ENCODE measurements at places on chromosomes 7 and 10. TPM values are rescaled to one million over a fixed set of nuclear protein-coding genes. Genes with fewer than 3 reads are reported as not detected.

SPDYE6 gene
- total RNA-seq, result not detected

IFIT5 gene
- total RNA-seq, result 15.0 TPM

SLC18A3 gene
- not detected for total RNA-seq

AGK gene
- 86.0 TPM for total RNA-seq

WNT2 gene
- total RNA-seq, result not detected

ZNF488 gene
- 0.50 TPM for total RNA-seq

- peaks cover 26% of the 10 kb centered on the region for H3K36me3 ChIP-seq
- no peaks in the 10 kb centered on the region for H3K4me1 ChIP-seq
- DNase-seq, result no peak
- H3K27me3 ChIP-seq, result no peaks in the 10 kb centered on the region
- no peak overlapping the region for H3K27ac ChIP-seq
Measured at GRCh38 chr7:132783824-132784223, 207.6 kb upstream of the PLXNA4 start.

GRCh38 chr10:66925896-66926715 lies at the start of gene LRRTM3:
Gene LRRTM3, plus strand, starts transcription at chr10:66926036.
- no peak within 1 kb of the TSS for H3K4me3 ChIP-seq
- H3K27me3 ChIP-seq, result peaks cover 52% of the 10 kb centered on the region
- H3K4me1 ChIP-seq, result no peaks in the 10 kb centered on the region
- no peak within 1 kb of the TSS for H3K27ac ChIP-seq

DNA sequence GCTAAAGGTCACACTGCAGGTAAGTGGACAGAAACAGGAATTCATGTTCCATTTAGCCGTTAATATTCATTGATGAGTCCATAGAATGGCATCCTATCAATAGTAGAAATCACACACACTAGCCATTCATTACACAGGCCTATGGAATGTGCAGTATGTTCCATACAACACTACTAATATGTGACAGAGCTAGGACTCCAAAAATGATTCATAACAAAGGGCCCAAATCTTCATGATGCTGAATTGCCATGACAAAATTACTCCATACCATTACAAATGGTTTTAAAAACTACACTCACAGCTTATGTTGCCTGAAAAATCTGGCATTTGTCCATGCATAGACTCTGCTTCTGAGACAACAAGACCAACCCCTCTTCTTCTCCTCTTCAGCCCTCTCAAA lies 549.1 kb downstream of the XPNPEP1 start:
- H3K27ac ChIP-seq, result no peak overlapping the region
- H3K27me3 ChIP-seq, result no peaks in the 10 kb centered on the region
- no peaks in the 10 kb centered on the region for H3K36me3 ChIP-seq
- no peaks in the 10 kb centered on the region for H3K4me1 ChIP-seq

DNA sequence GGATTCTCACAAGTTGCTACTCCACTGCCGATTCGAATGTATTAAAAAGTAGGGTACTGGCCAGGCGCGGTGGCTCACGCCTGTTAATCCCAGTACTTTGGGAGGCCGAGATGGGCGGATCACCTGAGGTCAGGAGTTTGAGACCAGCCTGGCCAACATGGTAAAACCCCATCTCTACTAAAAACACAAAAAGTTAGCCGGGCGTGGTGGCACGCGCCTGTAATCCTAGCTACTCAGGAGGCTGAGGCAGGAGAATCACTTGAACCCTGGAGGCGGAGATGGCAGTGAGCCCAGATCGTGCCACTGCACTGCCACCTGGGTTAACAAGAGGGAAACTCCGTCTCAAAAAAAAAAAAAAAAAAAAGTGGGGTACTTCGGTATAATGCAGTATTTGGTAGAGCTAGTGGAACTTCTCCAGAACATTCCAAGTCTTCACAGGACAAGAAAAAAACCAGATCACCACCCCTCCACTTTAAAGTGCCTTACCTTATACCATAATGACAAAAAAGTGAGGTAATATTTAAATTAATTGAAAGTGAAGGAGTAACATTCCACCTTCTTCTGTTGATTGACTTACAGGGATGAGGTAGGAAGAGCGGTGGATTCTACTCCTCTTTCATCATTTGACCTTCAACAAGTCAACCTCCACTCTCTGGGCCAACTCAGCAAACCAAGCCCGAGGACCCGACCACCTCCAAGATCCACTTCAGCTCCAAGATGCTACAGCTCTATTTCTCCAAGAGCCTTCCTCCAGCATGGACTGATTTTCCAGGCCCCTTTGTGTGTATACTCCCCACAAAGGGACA lies 2.0 kb downstream of the BAZ1B start:
- peaks cover 43% of the 10 kb centered on the region for H3K4me1 ChIP-seq
- peak; percentile 11 for DNase-seq
- peak overlapping the region; percentile 99 for H3K4me3 ChIP-seq
- no peaks in the 10 kb centered on the region for H3K27me3 ChIP-seq

DNA sequence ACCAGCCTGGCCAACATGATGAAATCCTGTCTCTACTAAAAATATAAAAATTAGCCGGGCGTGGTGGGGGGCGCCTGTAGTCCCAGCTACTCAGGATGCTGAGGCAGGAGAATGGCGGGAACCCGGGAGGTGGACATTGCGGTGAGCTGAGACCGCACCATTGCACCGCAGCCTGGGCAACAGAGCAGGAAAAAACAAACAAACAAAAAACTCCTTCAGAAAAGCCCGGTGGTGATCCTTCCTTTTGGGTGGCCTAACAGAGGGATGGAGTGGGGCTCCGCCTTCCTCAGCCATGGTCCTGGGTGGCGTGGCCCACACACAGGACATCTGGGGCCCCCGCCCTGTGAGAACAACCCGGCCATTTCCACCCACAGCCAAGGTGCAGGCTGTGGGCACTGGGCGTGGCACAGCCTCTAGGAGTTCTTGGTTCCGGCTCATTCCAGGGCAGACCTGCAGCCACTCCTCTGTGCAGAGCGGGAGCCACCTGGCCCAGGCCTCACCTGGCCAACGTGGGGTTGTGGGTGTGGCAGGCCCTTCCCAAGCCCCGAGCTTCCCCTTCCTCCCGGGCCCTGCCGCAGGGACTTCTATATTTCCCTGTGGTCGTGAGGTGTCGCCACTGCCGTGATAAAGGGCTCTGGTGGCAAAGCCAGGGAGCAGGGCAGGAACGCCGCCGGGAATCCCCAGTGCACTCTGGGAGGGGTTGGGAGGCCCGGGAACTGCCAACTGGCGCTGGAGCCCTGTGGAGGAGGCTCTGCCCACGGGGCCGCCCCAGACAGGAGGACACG lies 37.6 kb downstream of the GET4 start:
- H3K36me3 ChIP-seq, result peaks cover 12% of the 10 kb centered on the region
- no peak for DNase-seq
- no peak overlapping the region for H3K27ac ChIP-seq
- no peaks in the 10 kb centered on the region for H3K27me3 ChIP-seq

GRCh38 chr7:191981-192649 lies at the start of gene FAM20C:
Gene FAM20C, plus strand, starts transcription at chr7:192571. Its CDS starts 629 bp downstream, at chr7:193200.
- peak; percentile 64 for DNase-seq
- peak within 1 kb of the TSS; percentile 71 for H3K4me3 ChIP-seq
- H3K27ac ChIP-seq, result no peak within 1 kb of the TSS
- H3K27me3 ChIP-seq, result peaks cover 51% of the 10 kb centered on the region

DNA sequence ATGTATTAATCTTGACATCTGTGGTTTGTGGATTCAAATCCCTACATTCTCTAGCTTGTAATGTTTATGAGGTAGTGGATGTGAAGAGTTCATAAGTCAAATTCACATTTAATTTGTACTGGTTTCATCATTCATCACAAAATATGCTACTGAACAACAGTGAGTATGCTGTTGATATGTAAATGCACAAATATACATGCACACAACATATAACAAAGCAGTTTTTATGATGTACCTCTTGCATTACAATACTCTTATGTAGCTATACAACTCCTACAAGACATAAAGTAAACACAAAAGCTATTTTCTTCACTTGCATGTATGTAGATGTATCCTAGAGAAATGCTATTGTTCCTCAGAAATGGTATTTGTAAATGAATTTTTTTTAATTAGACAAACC lies 111.0 kb upstream of the ANTXRL start:
- H3K27me3 ChIP-seq, result no peaks in the 10 kb centered on the region
- no peak for DNase-seq
- no peaks in the 10 kb centered on the region for H3K36me3 ChIP-seq
- no peak overlapping the region for H3K27ac ChIP-seq

DNA sequence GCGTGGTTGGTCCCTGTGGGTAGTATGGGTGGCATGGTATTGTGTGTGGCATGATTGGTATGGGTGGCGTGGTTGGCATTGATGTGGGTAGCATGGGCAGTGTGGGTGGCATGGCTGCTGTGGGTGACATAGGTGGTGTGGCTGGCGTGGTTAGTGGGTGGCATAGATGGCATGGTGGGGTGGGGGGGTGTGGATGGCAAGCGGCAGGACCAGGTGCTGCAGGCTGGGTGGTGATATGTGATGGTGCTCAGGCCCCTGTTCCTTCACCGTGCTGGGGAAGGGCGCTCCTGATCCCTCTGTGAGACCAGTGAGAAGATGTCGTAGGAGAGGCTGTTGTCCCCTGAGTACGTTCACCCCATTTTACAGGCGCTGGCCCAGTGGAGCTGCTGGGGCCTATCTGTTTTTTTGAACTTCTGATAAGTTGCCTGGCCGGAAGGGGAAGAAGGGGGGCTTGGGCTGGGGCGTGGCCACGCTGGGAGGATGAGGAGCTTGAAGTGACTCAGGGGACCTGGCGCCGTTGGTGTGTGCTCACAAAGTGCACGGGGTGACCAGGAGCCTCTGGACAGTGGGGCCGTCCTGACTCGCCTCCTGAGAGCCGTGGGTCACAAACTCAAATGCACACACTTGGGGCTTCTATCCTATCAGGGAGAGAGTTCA lies 17.5 kb downstream of the INPP5A start:
- peaks cover 37% of the 10 kb centered on the region for H3K4me1 ChIP-seq
- no peak overlapping the region for H3K4me3 ChIP-seq
- H3K27ac ChIP-seq, result peak overlapping the region; percentile 58
- peak; percentile 63 for DNase-seq
- no peaks in the 10 kb centered on the region for H3K36me3 ChIP-seq
- H3K27me3 ChIP-seq, result no peaks in the 10 kb centered on the region

DNA sequence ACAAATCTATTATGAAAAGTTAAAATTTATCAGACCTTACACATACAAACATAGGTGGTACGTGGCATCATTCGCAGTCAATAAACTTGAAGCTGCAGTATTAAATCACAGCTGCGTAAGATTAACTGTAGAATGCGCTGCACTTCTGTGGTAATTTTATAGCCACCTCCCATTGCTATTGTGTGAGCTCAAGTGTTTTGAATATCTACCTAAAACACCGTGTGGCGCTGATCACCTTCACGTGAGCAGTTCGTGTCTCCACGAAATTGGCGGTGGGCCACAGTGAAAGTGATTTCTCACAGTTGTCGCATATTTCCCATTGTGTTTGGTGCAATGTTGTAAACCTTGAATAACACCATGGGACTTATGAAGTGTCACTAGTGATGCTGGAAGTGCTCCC lies 102.8 kb downstream of the PLPP4 start:
- H3K4me1 ChIP-seq, result no peaks in the 10 kb centered on the region
- no peak overlapping the region for H3K4me3 ChIP-seq
- no peak for DNase-seq
- no peaks in the 10 kb centered on the region for H3K36me3 ChIP-seq
- no peak overlapping the region for H3K27ac ChIP-seq

GRCh38 chr10:67541411-67541810 lies 154.6 kb downstream of the CTNNA3 start:
- no peak for DNase-seq
- no peak overlapping the region for H3K4me3 ChIP-seq
- H3K36me3 ChIP-seq, result no peaks in the 10 kb centered on the region
- H3K27me3 ChIP-seq, result peaks cover 16% of the 10 kb centered on the region
- H3K4me1 ChIP-seq, result peaks cover 8% of the 10 kb centered on the region
- no peak overlapping the region for H3K27ac ChIP-seq

- peak overlapping the region; percentile 75 for H3K27ac ChIP-seq
- DNase-seq, result peak; percentile 48
- no peaks in the 10 kb centered on the region for H3K27me3 ChIP-seq
- H3K4me3 ChIP-seq, result peak overlapping the region; percentile 27
- H3K36me3 ChIP-seq, result peaks cover 16% of the 10 kb centered on the region
Measured at GRCh38 chr7:108415821-108416536, 40.3 kb downstream of the NRCAM start.

DNA sequence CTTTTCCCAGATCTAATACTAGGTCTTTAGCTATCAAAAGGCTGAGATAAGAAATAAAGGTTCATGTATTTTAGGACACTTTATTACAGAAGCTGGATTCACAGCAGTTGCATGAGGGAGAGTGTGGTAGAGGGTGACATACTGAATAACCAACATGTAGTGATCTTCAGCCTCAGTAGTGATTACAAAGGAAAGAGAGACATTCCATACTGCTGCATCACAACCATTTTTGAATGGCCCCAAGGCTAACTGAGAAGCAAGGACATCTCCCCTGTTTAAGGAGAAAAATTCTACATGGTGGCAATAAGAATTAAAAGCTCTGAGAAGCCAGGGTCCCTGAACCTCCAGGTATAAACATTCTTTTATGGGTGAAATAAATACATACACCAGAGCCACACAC lies 35.3 kb downstream of the COG5 start:
- H3K4me3 ChIP-seq, result no peak overlapping the region
- peaks cover 16% of the 10 kb centered on the region for H3K4me1 ChIP-seq
- peaks cover 36% of the 10 kb centered on the region for H3K36me3 ChIP-seq

- H3K27me3 ChIP-seq, result no peaks in the 10 kb centered on the region
- no peak overlapping the region for H3K27ac ChIP-seq
- peaks cover 9% of the 10 kb centered on the region for H3K4me1 ChIP-seq
- H3K36me3 ChIP-seq, result peaks cover 4% of the 10 kb centered on the region
- no peak for DNase-seq
Measured at GRCh38 chr7:138853448-138853847, 55.5 kb upstream of the ATP6V0A4 start.

- H3K27ac ChIP-seq, result no peak overlapping the region
- no peaks in the 10 kb centered on the region for H3K36me3 ChIP-seq
- H3K27me3 ChIP-seq, result no peaks in the 10 kb centered on the region
Measured at GRCh38 chr10:126137562-126138221, 241.3 kb downstream of the FANK1 start.

DNA sequence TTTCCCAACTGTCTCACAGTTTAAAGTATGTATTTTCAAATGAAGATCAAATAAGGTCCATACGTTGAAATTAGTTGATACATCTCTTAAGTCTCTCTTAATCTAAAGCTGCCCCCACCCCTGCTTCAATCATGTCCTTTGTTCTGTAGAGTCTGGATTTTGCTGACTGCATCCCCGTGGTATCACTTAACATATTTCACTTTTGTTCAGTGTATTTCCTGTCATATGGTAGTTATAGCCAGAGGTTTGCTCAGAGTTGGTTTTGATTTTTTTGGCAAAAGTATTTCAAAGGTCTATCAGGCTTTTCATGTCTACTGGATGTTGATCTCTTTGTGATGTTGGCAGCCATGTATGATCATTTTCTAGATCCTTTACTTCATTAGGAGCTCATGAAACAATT lies 54.4 kb upstream of the ARID5B start:
- H3K27ac ChIP-seq, result no peak overlapping the region
- H3K4me3 ChIP-seq, result no peak overlapping the region
- H3K36me3 ChIP-seq, result no peaks in the 10 kb centered on the region
- no peak for DNase-seq
- H3K4me1 ChIP-seq, result peaks cover 11% of the 10 kb centered on the region

- no peak overlapping the region for H3K27ac ChIP-seq
- H3K4me3 ChIP-seq, result no peak overlapping the region
- no peaks in the 10 kb centered on the region for H3K36me3 ChIP-seq
- H3K4me1 ChIP-seq, result peaks cover 12% of the 10 kb centered on the region
- peaks cover 25% of the 10 kb centered on the region for H3K27me3 ChIP-seq
- no peak for DNase-seq
Measured at GRCh38 chr7:100822236-100823139, 4.8 kb downstream of the EPHB4 start.

- H3K27me3 ChIP-seq, result no peaks in the 10 kb centered on the region
- H3K4me3 ChIP-seq, result no peak overlapping the region
- H3K36me3 ChIP-seq, result peaks cover 71% of the 10 kb centered on the region
Measured at GRCh38 chr10:3095373-3096139, 28.2 kb downstream of the PFKP start.

Data from activated naive CD8-positive, alpha-beta T cell treated with anti-CD3 and anti-CD28 coated beads for 36 hours (primary cell).